ENCODE measurements at places on chromosomes 7 and 10.

GRCh38 chr10:112271982-112272381, 11.2 kb upstream of the TECTB start:
- no peak for DNase-seq

- no peak for DNase-seq
Observed at GRCh38 chr10:86690231-86690630, 21.9 kb downstream of the LDB3 start.

DNA sequence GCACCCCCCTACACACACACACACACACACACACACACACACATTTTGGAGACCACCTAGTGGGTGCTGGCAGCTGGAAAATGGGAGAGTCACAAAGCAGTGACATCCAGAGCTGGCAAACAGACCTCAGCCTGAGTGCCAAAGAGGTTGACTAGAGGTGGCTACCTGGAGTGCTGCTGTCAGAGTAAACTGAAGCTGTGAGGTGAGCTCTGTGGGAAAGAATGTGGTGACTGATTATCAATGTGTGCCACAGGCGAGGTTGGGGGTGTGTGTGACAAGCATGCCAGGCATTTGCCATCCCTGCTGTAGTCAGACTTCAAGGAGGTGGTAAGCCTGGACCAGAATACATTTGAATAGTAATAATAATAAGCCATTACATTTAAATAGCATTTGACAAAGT, 120.6 kb downstream of the SLIT1 start:
- DNase-seq = no peak

GRCh38 chr10:117804470-117805011, 242.2 kb downstream of the RAB11FIP2 start:
- no peak for DNase-seq

- no peak for DNase-seq
Observed at GRCh38 chr10:127922675-127923366, 15.9 kb downstream of the PTPRE start.

DNA sequence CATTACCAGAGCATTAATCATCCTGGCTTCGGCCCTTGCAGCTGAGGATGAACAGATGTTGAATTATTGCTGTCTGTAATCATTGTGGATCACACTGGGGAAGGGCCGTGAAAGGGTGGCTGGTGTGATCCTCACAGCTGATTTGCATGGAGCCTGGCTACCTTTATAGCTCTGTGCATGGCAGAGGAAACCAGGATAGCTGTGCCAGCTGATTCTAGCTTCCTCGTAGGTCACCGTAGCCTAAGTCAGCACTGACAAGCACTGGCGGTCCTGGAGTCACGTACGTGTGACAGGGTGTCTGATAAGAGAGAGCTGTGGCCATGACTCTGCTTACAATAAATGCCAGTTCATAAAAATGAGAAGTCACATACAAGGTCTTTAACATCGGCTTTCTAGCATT, 76.5 kb downstream of the INSYN2A start:
- no peak for DNase-seq

- no peak for DNase-seq
Observed at GRCh38 chr10:91974960-91975359, 51.4 kb downstream of the BTAF1 start.

Data from stimulated activated CD4-positive, alpha-beta T cell treated with anti-CD3 and anti-CD28 coated beads, Interleukin-4, amount 100 ng/mL, for 1 hour (primary cell).